ENCODE measurements at places on chromosomes 3 and 15.

- no peak for DNase-seq
Observed at GRCh38 chr15:79898369-79898768, 1.6 kb upstream of the MTHFS start.

GRCh38 chr3:11691767-11692531, 48.2 kb upstream of the VGLL4 start:
- no peak for DNase-seq

GRCh38 chr3:36496684-36497633, 116.7 kb downstream of the STAC start:
- no peak for DNase-seq

DNA sequence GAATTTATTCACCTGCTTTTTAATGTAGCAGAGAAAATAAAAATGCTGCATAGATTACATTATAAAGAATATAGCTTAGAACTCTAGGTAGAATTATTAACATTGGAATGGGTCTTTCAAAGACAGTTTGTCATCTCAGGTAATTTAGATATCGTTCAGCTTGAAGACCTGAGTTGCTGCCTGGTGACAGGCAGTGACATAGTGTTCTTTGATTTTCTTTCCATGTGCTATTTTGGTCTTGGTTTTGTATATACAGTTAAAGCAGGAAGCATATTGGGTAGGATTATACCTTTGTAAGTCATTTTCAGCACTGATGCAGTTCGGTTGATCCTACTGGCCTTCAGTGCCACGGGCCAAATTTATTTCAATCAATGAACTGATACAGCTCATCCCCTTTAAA, 98.7 kb downstream of the BBX start:
- DNase-seq: no peak

- no peak for DNase-seq
Observed at GRCh38 chr3:136067211-136067610, 101.7 kb downstream of the PPP2R3A start.

DNA sequence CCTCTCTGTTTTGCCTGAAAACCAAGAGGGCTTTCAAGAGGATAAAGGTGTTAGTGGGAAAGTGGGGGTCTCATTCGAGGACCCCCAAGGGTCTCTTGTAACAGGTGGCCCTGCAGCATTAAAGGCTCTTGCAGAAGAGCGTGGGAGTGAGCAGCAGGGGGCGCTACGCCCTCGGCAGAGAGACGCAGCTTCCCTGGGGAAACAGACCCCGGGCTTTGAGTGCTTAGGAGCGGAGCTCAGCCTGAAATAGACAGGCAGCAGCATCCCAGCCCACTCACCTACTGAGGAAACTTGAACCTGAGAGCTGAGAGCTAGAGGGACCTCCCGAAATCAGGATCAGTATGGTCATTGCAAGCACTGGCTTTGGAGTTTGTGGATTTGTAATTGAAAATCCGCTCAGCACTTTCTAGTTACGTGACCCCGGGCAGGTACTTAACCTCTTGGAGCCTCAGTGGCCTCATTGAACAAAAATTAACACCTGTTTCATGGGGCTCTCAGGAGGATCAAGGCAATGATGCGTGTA, 25.7 kb downstream of the RPLP1 start:
- peak; percentile 20 for DNase-seq

DNA sequence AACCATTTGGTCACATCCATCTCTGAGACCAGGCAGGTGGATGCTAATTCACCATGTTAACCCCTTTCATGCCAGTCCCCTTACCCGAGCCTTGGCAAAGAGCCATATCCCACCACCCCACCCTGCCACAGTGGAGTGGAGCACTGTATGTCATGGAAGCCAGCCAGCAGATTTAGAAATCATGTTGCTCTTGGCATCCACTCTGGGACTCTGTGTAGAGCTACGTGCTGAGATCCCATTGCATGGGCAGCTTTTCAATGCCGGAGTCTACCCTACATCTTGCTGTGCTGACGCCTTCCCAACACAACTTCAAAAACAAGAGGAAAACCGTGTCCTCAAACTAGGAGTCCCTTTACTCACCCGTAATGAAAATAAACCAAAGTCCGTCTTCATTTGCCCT, 131.0 kb downstream of the NTRK3 start:
- no peak for DNase-seq

- no peak for DNase-seq
Observed at GRCh38 chr3:102024270-102024904, 175.1 kb downstream of the NFKBIZ start.

GRCh38 chr15:72236381-72237003, 5.5 kb upstream of the PKM start:
- DNase-seq: no peak

GRCh38 chr3:32487781-32488473, 14.7 kb downstream of the CMTM6 start:
- DNase-seq: no peak

- DNase-seq: no peak
Observed at GRCh38 chr3:110272525-110272924, 799.1 kb upstream of the NECTIN3 start.

All from effector memory CD4-positive, alpha-beta T cell (primary cell).